ENCODE measurements at places on chromosomes 2 and 18.

- DNase-seq = no peak
Observed at GRCh38 chr18:76975577-76976110, 153.3 kb downstream of the ZNF236 start.

- no peak for DNase-seq
Observed at GRCh38 chr2:1543776-1544477, 130.7 kb downstream of the TPO start.

- no peak for DNase-seq
Observed at GRCh38 chr2:181485638-181485946, 28.4 kb downstream of the ITGA4 start.

DNA sequence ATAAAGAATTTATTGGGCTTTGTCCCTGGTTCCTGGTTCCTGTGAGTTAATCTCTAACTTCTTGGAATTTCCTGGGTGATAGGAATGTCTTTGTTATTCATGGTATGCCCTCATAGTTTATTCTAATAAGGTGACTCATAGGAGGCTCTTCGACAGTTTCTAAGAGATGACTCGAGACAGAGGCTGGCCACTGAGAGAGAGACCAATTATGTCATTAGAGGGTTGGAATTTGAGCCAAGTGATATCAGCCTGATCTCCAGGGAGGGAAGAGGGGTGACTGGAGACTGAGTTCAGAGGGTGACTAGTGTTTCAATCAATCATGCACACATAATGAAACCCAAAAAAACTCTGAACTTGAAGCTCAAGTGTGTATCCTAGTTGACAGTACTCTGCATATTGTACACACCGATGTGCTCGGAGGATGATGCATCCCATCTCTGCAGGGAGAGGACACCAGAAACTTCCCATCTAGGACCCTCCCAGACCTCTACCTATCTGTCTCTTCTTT is 185.7 kb downstream of the MTCL1 start:
- DNase-seq = no peak

DNA sequence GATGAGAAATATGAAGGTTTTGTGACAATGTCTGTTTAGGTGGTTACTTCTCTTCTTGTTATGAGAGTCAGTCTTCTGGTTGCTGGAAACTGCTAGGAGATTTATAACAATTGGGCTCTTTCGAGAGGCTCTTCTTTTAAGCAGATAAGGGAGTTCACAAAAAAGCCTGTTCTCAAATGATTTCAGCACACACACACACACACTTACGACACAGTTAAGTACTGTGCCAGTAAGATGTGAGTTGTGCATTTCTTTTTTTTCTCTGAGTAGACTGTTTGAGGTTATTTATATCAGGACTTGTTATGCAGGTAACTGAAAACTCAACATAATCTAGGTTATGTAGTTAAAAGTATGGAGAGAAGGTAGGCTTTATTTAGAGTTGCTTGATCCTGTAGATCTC is 49.8 kb downstream of the MSH2 start:
- no peak for DNase-seq

GRCh38 chr2:116809109-116809508 is 1005.4 kb upstream of the DDX18 start:
- no peak for DNase-seq

DNA sequence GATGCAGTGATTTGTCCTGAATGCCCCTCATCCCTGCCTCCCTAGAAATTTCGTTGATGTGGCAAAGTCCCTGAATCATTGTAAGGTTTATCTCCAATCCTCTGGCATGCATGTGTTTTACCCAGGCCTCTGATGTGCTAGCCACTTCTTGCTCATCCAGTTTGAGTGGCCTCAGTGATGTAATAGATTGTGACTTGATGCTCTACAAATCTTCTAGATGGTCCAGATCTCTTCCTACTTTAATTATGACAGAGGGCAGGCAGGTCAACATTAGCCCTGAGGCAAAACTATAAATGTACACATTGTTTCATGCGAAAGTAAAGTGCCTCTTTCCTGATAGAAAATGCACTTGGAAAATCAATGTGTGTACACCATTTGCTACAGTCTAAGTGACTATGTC is 54.5 kb downstream of the LONRF2 start:
- no peak for DNase-seq

- no peak for DNase-seq
Observed at GRCh38 chr2:20576598-20577115, 74.2 kb downstream of the HS1BP3 start.

GRCh38 chr2:230408244-230408842 is 7.7 kb upstream of the SP100 start:
- no peak for DNase-seq

DNA sequence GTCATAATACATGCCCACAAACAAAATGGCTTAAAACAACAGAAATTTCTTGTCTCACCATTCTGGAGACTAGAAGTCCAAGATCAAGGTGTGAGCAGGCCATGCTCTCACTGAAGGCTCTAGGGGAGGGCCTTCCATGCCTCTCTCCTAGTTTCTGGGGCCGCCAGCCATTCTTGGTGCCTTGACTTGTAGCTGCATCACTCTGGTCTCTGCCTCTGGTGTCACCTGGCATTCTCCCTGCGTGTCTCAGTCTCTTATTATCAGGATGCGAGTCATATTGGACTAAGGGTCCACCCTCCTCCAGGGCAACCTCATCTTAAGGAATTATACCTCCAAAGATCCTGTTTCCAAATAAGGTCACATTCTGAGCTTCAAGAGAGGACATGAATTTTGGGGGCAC is 76.1 kb downstream of the KCNF1 start:
- DNase-seq = no peak

DNA sequence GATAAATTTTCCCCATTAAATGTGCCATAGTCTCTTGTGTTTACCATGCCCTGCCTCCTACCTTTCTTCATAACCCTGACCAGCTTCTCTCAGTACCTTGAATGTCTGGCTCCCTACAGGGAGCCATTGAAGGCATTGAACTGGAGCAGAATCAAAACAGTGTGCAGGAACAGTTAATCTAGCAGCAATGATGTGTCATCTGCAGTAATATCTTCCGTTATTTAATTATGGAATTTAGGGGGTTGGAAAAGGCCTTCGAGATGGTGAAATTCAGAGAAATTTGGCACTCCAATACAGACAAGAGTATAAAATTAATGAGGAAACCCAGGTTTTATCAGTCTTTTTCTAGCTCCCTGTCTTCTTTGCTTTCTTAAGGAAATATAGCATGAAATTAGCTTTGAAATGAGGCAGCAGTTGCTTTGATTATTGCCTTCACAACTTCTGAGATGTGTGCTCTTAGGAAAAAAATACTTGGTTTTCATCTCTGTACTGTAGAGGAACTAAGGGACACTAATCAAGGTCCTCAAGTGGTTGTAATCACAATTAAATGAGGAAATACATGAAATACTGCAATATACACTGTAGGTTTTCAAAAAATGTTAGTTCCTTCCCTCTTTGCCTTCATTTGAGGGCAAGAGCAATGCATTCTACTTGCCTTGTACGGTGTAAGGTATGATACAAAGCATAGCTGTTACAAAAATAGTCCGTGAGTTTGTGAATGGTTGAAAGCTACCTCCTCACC is 369.1 kb downstream of the SETBP1 start:
- DNase-seq = no peak

DNA sequence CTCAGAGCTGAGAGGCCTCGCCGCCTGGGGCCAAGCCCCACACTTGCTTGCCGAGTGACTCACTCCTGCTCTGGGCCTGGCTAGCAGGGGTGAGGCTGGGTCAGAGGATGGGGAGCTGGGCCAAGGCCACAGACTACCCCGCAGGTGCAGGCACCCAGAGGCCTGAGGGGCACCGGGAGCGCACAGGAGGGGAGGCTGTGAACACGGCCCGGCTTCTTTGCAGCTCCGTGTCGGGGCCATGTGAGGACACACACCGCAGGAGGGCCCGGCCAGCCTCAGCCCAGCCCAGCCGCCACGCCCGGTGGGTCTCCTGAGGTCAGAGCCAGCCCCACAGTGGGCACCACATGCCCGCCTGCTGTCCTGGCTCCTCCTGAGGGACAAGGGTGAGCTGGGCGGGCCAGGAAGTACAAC is 8.4 kb downstream of the GPC1 start:
- no peak for DNase-seq

GRCh38 chr2:213065583-213066442 is 85.6 kb downstream of the IKZF2 start:
- no peak for DNase-seq

GRCh38 chr2:19649785-19650380 is 251.9 kb downstream of the TTC32 start:
- no peak for DNase-seq

DNA sequence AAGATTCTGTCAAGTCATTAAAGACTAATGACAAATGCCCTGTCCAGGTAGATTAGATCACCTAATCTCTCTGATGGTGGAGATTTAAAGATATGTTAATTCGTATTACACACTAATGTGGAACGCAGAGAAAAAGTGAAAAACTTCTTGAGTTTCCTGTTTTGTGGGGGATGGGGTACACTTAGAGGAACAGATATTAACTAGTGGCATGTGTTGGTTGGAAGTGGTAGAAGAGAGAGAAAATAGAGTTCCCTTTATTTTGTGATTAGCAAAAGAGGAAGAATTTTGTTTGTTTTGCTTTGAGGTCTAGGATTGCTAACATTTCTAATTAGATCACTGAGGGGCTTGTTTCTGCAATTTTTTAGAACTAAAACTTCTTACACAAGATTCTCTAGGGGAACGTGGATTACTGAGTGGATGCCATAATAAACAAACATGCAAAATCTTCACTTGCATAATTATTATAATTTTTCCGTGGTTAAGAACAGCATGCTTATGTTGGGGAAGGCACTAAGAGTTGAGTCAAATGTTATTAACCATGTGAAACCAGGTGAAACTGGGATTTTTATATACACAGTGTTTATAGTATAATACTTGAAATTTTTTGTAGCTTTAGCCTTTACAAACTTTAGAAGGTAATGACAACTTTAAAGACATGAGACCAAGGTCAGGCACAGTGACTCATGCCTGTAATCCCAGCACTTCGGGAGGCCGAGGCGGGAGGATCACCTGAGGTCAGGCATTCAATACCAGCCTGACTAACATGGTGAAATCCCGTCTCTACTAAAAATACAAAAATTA is 97.4 kb upstream of the STK17B start:
- DNase-seq = no peak

DNA sequence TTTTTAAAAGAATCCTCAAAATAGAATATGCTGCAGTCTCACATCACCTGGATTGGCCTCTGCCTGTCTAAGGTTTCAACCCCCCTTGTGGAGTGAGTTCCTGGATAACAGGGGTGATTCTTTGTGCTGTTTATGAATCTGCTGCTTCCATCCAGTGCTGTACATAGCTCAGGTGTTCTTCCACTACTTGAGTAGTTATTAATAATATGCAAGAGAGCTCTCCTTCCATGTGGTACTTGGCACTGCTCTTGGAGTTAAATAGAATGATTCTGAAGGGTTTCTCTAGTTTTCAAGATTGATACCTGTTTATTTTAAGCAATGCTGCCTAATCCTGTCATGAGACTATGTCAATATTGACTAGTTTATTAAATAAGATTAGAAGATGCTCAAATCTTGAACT is 273.6 kb downstream of the RDH14 start:
- DNase-seq = no peak

DNA sequence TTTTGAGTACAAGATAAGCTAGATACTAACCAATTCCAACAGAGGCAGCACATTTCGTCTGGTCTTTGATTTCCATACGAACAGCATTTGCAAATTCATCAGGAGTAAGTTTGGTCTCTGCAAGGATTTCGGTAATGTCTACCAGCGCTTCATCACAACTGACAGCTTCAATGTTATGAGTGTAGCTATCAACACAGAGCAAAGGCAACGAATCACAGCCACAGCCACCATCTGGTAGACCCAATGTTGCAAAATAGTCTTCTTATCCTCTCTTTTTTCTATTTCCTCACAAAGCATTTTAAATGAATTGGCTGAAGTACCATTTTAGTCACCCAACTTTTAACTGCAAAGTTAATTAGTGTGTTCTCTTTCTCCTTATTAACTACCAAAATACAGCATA is 68.3 kb downstream of the REV1 start:
- no peak for DNase-seq

- no peak for DNase-seq
Observed at GRCh38 chr2:80291656-80292055, 12.9 kb downstream of the LRRTM1 start.

DNA sequence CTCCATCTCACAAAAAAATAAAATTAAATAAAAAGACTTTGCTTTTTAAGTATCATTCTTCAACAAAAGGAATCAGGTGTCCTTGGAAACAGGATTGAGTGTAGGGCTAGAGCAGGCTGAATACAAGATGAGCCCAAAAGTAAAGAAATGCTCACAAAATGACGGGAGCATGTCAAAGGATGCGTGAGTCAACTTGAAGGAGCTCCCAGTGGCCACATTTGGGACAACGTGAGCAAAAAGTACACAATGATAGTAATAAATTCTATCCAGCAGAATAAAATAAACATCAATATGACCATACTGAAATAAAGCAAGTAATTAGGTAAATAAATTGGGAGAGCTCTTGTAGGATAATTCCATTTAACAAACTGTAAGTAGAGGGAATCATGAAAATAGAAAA is 220.7 kb downstream of the PHLPP1 start:
- no peak for DNase-seq

DNA sequence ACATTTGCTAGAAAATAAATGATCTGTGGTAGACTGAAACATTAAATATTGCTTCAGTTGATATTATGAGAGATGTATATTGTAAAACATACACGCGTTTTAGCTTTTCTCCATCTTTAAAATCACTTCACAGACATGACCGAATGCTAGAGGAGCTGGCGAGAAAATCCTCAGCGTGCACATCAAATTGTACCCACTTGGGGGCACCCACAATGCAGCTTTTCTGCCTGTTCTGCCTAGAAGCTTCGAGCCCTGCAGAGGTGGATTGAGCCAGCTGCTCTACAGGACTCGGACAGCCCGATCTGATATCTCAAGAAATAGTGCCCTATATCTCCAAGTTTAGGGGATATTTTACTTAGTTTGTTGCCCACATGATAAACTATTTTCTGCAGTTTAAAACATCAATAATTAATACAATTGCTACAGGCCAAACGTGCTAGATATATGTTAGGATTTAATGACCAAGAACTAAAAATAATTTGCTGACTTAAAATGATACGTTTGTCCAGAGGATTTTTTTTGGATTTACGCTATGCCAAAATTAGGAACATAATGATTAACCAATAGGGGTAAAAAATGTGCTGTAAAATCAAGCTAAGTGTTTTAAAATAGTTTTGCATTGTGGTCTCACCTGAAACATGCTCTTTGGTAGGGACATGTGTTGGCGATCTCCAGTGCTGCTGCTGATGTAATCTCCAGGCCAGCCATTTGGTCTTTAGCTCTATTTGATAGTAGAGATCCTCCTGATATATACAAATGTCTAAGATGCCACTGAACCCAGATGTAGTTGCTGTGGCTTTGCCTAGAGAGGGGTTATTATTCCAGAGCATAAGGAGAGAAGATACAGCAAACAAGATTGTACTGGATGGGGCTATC is 22.3 kb upstream of the ATP5MC3 start:
- DNase-seq = no peak

DNA sequence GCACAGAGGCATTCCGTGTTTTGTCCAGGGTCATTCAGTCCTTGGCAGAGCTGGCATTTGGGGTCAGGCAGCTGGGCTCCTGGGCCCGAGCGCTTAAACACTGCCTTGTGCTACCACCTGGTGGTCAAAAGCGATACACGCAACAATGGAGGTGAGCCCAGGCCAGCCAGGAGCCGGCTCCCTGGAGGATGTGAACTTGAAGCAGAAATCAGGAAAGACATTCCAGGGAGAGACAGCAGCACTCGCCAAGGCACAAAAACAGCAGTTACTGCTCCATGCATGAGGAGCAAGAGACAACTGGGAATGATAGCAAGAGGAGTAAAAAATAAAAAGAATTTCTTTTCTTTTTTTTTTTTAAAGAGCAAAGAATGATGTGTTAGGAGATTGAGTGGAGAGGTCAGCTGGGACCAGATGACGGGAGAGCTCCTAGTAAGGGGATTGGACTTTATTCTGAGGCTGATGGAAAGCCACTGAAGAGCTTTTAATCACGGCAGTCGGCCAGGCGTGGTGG is 20.7 kb downstream of the SCYGR8 start:
- DNase-seq = peak; percentile 48
